ENCODE measurements at places on chromosomes 7 and 10.
A peak's percentile ranks its signal among the peaks of the same experiment; 100 is the strongest.

GRCh38 chr10:132885451-132886210, 56.7 kb downstream of the CFAP46 start:
- DNase-seq: no peak

DNA sequence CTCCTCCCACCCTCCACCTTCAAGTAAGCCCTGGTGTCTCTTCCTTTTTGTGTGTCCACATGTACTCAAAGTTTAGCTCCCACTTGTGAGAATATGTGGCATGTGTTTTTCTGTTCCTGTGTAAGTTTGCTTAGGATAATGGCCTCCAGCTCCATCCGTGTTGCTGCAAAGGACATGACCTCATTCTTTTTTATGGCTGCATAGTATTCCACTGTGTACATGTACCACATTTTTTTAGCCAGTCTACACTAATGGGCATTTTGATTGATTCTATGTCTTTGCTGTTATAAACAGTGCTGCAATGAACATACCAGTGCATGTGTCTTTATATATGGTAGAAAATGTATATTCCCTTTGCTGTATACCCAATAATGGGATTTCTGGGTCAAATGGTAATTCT, 710.9 kb downstream of the CCSER2 start:
- DNase-seq: no peak

DNA sequence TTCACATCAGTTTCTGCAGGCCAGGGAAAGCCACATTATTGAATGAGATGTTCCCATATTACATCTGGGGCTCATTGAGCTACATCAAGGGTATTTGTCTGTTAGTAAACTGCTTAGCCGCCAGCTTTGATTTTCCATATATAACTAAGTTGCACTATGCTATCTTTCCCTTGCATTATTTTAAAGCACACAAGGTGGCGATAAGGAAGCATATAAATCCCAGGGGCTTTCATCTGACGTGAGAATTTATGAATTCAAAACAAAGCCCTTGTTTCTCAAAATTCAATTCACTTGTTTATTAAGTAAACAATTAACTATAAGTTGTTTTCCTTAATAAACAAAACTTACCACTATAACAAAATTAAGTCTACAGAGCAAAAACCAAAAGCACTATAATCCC, 334.1 kb upstream of the TPK1 start:
- no peak for DNase-seq

DNA sequence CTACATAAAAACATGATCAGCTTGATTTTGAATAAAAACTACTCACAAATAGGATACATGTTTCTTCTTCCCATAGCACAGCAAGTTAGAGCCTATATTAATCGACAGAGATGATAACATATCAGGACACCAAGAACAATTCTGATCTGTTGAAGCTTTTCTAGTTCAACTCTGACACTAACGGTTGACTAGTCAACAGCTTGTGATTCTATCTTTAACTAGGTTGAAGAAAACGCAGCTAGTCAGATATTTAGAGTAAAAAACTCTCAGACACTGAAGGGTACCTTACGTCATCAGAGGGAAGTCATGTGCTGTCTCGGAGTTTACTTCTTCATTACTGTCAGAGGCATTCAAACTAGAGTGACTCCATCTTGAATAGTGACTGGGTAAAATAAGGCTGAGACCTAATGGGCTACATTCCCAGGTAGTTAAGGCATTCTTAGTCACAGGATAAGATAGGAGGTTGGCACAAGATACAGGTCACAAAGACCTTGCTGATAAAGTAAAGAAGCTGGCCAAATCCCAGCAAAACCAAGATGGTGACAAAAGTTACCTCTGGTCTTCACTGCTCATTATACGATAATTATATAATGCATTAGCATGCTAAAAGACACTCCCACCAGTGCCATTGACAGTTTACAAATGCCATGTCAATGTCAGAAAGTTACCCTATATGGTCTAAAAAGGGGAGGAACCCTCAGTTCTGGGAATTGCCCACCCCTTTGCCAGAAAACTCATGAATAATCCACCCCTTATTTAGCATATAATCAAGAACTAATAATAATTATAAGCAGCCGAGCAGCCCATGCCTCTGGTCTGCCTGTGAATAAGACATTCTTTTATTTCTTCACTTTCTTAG, 21.3 kb downstream of the CCDC71L start:
- DNase-seq: no peak

- no peak for DNase-seq
Observed at GRCh38 chr10:69750725-69751124, 51.0 kb upstream of the COL13A1 start.

GRCh38 chr7:16739863-16740622, 13.5 kb upstream of the TSPAN13 start:
- peak; percentile 91 for DNase-seq

GRCh38 chr7:101450064-101450463, 87.4 kb downstream of the COL26A1 start:
- no peak for DNase-seq

DNA sequence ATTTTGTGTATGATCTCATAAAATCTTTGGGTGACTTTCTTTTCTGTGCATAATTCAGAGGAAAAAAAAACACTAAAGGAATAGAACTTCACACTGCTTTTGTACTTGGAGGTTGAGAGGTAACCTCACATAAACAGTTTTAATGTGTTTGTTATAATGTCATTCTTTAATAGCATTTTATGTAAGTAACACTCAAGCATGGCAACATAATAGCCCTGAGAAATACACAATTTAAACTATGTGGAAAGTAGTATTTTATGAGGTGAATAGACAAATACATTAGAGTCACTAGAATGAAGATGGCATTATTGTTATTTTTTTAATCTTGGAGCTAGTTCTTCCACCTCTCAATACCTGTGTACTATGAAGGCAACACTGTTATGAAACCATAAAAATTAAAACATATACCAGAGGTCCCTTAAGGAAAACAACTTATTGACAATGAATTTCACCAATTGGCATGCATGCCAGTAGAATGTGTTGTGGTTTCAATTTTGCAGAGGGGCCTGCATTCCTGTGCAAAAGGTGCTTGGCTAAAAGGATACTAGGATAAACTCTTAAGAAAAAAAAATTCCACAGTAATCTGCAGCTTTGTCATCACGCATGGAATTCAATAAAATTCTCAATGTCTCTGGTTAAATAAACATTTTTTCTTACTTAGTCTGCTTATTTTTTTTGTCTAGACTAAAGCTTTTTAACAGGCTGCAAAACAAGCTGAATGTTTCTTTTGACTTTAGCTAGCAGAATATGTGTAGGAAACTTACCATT, 102.5 kb downstream of the CD36 start:
- DNase-seq: peak; percentile 39

DNA sequence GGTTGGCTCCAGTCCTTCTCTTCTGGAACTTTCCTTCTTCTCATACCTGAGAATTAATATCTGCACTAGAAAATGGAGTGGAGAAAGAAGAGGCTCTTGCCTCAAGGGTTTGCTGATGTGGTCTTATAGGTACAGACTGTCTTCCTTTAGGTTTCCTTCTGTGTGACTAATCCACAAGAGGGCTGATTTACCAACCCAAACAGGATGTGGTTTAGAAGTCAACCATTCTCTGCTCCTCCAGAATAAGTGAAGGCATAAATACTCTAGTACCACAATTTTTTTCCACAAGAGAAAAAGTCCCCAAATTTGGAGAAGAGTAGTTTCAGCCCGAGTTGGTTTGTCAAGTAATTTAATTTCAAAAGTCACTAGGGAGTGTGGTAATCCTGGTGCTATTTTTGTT, 85.8 kb downstream of the NRP1 start:
- peak; percentile 94 for DNase-seq

- no peak for DNase-seq
Observed at GRCh38 chr10:1182280-1183032, 126.3 kb downstream of the WDR37 start.

Data from renal cortical epithelial cell (primary cell).